ENCODE measurements at places on chromosomes 1 and 21. TPM values are rescaled to one million over a fixed set of nuclear protein-coding genes. Genes with fewer than 3 reads are reported as not detected.

Gene GUCA2B
- not detected for polyA plus RNA-seq

GRCh38 chr1:11854519-11854918 is 4.2 kb downstream of the NPPB start:
- DNase-seq: no peak

Gene ATP1A4
- 4.6 TPM for polyA plus RNA-seq

Gene TLCD4
- polyA plus RNA-seq: 10.0 TPM

Data from muscle of arm (tissue), 14 donors.